Activated CD4-positive, alpha-beta memory T cell treated with anti-CD3 and anti-CD28 coated beads, Interleukin-2, amount 10 ng/mL, durations not matched to agents 7 days and 5 days (primary cell): ENCODE measurements at places on chromosomes 6 and 20. TPM values are rescaled to one million over a fixed set of nuclear protein-coding genes. Genes with fewer than 3 reads are reported as not detected.
A peak's percentile ranks its signal among the peaks of the same experiment; 100 is the strongest.

TRIM10 gene
- not detected for total RNA-seq

ZC2HC1B gene
- not detected for total RNA-seq

WFDC12 gene
- total RNA-seq, result not detected

DNA sequence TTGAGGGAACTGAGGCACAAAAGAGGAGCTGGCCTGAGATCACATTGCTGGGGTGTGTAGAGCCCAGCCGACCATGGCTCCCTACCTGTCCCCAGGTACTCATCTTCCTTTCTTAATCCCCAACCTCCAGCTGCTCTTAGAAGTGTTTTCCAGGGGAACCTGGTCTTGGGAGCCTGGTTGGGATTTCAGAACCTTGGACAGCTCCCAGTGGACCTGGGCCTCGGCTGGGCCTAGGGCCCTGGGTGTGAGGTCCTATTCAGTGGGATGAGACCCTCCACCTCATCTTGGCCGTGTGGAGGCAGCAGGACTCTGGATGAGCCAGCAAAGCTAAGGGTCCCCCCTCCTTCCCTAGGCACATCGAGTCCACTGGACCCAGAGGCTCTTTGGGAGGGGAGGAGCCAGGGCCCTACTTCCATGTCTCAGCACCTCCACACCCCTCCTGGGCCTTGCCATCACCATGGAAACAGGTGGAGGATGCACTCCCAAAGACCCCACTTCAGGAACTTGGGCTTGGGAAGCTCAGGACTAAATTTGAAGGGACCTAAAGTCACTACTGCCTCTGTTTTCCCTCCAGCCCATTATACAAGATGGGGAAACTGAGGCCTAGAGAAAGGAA, 38.5 kb downstream of the DLGAP4 start:
- peak; percentile 38 for DNase-seq

DNA sequence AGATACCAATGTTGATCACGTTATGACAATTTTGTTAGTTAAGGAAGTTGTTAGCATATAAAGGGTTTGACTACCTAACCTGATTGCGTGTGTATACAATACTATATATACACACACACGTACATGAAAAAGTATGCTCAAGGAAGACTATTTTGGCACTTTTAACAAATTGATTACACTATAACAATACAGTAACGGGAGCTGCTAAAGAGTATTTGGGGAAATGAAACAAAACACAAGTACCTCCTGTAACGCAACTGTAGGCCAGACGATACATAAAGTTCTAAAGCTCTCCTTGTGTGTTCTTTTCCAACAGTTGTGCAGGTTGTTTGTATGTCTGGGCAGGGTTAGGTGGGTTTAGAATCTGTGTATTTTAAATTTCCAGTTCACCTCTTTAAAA, 98.7 kb downstream of the PLEKHG1 start:
- no peak for DNase-seq
